Eye (tissue), 1 donor: ENCODE measurements at places on chromosomes 11 and 22.

GRCh38 chr11:2467695-2468055 lies 22.9 kb downstream of the KCNQ1 start:
- DNase-seq: no peak

GRCh38 chr11:3947061-3947460 lies 91.6 kb downstream of the STIM1 start:
- DNase-seq: no peak

DNA sequence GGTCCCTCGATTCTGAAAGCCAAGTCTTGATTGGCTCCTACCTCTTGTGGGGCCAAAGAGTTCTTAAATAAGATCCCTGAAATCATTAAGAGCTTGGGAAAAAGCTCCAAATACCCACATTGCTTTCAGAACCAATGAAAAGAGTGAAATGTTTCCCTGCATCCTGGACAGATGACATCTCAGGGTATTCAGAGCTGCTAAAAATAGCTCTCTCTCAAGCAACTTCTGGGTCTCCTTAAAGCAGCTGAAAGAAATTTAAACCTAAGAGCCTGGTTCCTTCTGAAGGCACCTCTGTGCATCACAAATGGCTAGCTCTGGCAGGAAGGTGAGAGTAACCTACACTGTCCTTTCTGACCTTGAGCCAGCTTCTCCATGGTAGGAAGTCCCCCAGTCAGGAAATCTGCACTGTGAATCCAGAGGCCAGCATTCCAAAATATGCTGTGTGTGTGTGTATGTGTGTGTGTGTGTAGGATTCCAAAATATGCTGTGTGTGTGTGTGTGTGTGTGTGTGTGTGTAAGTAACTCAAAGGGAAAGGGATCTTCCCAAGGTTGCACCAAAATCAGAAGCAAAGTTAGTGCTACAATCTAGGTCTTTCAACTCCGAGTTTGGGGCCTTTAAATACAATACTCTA lies 50.1 kb downstream of the RELT start:
- no peak for DNase-seq

DNA sequence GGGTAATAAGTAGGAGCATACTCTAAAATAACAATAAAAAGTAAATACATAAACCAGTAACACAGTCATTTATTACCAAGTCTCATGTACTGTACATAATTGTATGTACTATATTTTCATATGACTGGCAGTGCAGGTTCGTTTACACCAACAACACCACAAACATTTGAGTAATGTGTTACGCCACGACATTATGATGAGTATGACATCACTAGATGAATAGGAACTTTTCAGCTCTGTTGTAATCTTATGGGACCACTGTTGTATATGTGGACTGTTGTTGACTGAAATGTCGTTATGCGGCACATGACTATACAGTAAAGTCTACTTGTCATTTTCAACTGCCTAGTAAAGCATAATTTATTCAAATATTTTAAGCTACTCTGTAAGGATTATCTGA lies 18.6 kb downstream of the KIF18A start:
- no peak for DNase-seq

DNA sequence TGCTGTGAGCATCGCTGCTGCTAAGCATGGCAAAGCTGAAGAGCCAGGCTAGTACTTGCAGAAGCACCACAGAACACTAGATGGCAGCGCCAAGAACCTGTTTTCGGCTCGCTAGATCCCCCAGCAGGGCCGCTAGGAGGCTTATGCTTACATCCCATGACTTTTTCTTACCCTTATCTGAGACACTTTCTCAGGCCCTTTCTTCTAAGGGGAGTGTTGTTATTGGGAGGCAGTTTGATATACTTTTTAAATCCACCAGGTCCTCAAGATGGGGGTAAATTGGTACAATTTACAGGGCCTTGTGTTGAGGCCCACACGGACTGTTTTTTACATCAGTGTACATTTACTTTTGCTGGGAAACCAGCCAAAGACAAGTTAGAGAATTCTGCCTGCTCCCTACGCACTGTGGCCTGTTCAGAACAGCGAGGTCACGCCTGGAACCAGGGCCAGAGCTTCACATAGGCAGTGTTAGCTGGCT lies 4.0 kb downstream of the TRIM6 start:
- DNase-seq: peak; percentile 67

DNA sequence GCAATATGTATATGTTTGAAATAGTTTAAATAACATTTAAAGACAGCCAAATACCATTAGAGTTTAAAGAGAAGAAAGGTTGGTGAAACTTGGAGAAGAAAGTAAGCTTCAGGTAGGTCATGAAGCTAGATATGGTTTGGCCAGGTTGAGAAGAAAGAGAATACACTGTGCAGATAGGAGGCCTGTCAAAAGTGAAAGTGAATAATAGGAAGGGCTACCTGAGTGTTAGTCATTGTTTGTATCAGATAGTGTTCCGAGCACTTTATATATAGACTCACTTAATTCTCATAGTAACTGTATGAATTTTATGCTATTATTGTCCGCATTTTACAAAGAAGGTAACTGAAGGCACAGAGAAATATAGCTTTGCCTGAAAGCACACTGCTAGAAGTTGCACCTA lies 56.9 kb downstream of the USP47 start:
- DNase-seq: no peak

- DNase-seq: no peak
Observed at GRCh38 chr11:78656327-78656726, 81.7 kb upstream of the NARS2 start.

- DNase-seq: peak; percentile 68
Observed at GRCh38 chr22:44668190-44668885, 33.7 kb upstream of the PRR5 start.

GRCh38 chr11:89065066-89065465 lies 716 bp downstream of the GRM5 start:
- peak; percentile 22 for DNase-seq

DNA sequence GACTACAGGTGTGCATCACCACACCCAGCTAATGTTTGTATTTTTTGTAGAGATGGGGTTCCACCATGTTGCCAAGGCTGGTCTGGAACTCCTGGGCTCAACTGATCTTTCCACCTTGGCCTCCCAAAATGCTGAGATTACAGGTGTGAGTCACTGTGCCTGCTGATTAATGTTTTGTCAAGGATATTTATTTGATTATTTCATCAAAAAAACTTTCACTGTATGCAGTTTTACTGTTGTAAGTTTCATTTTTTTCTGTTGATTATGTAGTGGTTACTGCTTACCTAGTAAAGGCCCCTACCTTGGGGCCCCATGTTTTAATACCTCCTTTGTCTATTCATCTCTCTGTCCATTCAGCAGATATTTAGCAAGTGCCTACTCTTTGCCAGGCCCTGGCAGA lies 16.7 kb upstream of the FAM168A start:
- no peak for DNase-seq

DNA sequence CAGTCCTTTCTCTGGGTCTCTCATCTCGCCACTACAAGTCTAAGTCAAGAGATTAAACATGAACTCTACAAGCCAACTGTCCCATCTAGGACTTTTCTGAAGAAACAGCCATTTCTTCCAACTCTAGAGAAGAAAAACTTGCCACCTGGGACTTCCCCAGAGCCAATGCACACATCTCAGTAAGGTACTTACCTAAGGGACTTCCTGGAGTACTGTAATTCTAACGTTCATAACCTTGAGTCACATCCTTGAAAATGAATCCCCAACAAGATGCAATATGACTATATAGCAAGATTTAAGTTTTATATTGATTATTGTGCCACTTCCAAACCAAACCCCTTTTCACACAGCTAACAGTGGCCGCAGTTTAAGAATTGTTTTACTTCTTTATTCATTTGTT lies 11.9 kb upstream of the ISX start:
- no peak for DNase-seq

- DNase-seq: no peak
Observed at GRCh38 chr11:33256813-33257159, 395 bp upstream of the HIPK3 start.

DNA sequence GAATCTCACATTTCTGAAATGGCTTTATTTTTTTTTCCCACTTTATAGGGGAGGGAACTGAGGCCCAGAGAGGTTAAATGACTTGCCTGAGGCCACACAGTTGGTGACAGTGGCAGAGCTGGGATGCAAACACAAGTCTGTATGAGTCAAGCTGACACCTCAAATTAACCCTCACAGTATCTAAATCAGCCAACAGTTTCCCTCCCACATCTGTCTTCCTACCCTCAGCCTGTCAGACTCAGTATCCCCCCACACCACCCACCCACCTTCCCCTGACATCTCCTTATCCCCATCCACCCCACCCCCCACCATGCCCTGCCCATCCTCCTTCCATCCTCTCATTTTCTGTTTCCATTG lies 95.2 kb downstream of the TP53I11 start:
- no peak for DNase-seq

- peak; percentile 53 for DNase-seq
Observed at GRCh38 chr11:29124470-29124869, 892.4 kb downstream of the KCNA4 start.

DNA sequence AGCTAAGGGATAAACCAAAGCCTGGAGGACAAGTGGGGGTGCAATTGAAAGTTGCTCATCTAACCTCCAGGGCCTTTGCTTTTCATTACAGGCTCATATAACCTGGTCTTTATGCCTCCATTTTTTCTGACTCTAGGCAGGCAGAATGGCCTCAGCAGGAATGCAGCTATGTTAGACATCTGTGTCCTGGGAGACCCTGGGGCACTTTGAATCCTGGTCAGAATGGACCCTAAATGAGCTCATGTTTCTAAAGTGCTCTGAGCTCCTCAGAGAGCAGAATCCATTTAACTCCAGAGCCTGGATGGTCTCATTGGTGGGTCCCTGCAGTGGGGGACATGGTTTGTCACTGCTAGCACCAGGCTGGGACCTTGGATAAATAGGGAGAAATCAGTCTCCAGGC lies 177.3 kb downstream of the KIRREL3 start:
- peak; percentile 57 for DNase-seq

DNA sequence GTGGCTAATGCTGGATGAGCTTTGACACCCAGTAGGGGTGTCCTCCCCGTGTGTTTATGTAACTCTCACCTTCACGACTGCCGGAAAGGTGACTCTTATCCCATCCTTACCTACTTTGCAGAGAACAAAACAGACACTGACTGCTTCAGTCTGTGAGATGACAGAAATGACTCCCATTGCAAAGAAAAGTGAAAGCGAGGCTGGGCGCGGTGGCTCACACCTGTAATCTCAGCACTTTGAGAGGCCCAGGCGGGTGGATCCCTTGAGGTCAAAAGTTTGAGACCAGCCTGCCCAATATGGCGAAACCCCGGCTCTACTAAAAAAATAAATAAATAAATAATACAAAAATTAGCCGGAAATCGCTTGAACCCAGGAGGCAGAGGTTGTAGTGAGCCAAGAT lies 106.4 kb upstream of the ANO1 start:
- no peak for DNase-seq

DNA sequence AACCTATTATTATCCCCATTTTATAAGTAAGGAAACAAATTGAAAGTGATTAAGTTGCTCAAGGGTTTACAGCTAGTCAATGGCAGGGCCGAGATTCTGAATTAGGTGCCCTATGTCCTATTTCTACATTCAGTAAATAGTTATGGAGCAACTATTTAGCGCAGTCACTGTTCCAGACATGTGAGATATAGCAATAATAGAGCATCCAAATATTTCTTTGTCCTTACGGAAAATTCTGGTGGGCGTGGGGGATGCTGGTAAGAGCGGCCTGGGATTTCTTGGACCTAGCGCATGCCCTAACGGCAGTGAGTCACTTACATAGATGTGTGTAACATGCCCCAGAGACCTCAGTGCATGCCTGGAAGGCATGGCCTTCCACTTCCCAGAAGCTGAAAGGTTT lies 4.4 kb downstream of the DTX4 start:
- no peak for DNase-seq

DNA sequence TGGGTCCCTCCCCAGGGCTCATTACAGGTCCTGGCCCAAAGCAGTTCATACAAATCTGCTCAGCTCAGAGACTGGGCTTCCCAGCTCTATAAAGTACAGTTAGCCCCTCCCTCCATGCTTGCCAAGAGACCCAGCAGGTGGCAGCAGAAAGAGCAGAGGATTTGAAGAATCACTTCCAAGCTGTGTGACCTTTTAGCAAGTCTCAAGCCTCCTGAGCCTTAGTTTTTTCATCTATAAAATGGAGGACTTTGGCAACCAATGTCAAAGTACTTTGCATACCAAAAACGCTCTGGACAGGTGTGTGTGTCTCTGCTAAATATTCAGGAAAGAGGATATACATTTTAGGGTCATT lies 26.6 kb downstream of the RELT start:
- DNase-seq: no peak

- no peak for DNase-seq
Observed at GRCh38 chr11:131279654-131280384, 90.6 kb upstream of the NTM start.

- no peak for DNase-seq
Observed at GRCh38 chr11:113651023-113651422, 55.1 kb downstream of the TMPRSS5 start.

- no peak for DNase-seq
Observed at GRCh38 chr22:36373258-36373579, 14.5 kb downstream of the MYH9 start.

DNA sequence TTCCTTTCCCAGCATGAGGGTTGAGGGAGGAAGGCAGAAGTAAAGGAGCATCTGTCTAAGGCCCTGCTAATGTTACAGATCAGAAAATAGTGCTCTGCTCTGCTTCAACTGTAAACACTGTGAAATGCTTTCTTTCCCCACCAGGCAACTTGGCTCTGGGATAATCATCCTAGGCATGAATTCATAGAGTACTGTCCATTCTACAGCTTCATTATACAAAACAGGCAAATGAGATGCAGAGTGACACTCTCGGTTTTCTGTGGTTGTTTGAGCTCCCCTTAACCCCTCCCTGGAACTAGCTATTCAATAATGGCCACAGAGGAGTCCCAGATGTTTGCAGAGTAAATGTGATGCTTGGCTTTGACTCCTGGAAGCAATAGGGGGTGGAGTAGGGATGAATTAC lies 184.3 kb upstream of the CTSC start:
- DNase-seq: no peak

- DNase-seq: no peak
Observed at GRCh38 chr11:95568281-95568680, 221.3 kb downstream of the FAM76B start.

GRCh38 chr11:134332189-134332631 lies 422 bp downstream of the GLB1L2 start:
- DNase-seq: peak; percentile 66

GRCh38 chr11:43736502-43737200 lies 56.1 kb downstream of the HSD17B12 start:
- DNase-seq: peak; percentile 66

DNA sequence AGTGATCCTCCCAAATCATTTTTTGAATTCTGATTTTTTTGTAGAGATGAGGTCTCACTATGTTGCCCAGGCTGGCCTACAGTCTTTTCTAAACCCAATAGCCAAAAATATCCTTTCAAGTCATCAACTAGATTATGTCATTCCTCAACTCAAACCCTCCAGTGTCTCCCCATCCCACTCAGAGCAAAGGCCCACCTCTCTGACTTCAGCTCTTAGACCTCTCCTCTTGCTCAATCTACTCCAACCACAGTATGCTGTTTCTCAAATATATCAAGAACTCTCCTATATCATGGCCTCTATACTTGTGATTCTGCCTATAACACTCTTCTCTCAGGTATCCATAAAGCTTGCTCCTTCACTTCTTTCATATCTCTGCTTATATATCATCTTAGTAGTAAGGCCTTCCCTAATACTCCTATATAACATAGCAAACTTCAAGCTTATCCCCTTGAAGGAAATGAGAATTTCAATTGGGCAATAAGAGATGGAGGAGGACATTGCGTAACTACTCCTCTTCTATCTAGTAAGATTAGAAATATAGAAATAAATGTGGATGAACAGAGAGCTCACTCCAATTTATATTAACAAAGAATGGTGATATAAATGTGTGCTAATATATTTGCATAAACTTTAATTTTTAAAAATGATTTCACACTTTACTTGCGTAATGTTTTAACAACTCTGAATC lies 24.5 kb downstream of the DLG2 start:
- DNase-seq: no peak

GRCh38 chr11:70107756-70108155 lies 29.6 kb downstream of the ANO1 start:
- DNase-seq: no peak
